ENCODE measurements at places on chromosomes 7 and 10.

GRCh38 chr7:96637522-96637921 lies 72.1 kb downstream of the SEM1 start:
- no peak for DNase-seq

DNA sequence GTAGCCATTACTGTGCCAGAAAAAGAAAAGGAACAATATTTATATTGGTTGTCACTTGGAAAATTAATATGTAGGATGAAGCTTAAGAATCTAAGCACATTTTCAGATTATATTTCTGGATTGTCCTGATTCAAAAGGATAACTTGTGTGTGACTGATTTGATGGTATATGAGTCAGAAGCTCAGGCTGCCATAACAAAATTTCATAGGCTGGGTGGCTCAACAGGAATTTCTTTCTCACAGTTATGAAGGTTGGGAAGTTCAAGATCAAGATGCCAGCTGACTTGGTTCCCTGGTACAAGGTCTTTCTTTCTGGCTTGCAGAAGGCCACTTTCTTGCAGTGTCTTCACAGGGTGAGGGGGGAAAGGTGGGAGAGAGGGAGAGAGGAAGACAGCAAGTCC lies 108.5 kb downstream of the ST7 start:
- DNase-seq, result no peak

DNA sequence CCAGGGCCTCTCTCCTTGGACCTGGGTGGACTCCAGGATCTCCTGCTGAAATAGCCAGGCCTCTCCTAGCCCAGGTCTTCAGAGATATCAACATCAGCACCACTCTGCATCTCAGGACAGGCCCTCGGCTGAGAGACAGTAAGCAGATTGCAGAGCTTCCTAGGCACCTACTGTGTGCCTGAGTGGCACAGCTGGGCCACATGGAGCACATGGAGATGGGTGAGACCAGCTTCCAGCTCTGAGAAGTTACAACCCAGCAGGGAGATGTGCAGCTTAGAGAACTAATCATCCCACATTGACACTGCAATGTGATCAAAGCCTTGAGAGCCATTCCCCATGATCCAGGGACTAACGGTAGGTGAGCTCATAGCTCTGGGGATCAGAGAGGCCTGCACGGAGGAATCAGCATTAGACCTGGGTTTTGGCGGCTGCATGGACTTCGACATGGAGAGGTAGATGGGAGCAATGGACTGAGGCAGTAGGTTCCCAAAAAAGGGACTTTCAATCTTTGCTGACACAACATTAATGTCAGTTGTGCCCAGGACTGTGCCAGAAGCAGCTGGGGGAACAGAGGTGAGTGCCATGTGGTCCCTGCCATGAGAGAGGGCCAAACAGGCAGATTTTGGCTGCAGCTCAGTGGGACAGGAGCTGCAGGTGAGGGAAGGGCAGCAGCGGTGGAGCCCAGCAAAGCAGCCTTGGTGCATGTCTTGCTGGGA lies 76.0 kb upstream of the LEP start:
- DNase-seq, result no peak

DNA sequence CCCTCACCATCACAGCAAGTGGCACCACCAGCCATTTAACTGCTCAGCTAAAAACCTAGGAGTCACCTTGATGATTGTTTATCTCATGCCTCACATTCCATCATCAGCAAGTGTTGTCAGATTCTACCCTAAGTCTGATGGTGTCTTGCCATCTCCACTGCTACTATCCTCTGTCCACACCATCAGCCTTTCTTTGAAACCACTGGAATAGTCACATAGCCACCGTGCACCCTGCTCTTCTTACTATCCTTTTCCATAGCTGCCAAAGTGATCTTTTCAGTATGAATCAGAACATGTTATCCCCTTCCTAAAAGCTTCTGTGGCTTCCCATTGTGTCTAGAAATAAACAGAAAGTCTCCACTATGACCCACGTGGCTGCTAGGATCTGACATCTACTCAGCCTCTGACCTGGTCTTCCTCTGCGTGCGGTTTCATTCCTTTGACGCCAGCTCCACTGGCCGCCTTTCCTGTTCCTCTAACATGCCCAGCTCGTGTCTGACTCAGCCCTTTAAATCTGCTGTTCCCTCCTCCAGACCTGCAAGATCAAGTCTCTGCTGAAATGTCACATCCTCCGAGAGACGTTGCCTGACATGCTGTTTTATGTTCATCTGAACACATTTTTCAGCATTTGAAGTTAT lies 16.5 kb upstream of the CHN2 start:
- DNase-seq, result no peak

- DNase-seq, result no peak
These were observed 84.6 kb upstream of the ZNF438 start for GRCh38 chr10:31116226-31116625.
